ENCODE measurements at places on chromosomes 7 and 10.
A peak's percentile ranks its signal among the peaks of the same experiment; 100 is the strongest.

GRCh38 chr10:91694170-91694794 is 61.4 kb upstream of the PPP1R3C start:
- DNase-seq = no peak

DNA sequence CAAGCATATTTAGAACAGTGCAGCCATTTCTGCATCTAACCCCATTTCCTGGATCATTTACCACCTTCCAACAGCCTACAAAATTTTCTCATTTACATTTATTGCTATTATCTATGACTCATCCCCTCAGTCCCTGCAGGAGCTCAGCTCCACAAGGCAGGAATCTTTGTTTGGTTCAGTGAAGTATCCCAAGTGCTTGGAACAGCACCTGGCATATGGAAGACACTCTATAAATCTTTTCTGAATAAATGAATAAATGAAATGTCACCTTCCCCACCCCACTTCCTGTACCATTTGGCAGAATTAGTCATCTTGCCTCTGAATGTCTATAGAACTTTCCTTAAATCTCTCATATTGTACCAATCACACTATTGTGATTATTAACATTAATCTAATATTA is 110.7 kb downstream of the HIP1 start:
- no peak for DNase-seq

DNA sequence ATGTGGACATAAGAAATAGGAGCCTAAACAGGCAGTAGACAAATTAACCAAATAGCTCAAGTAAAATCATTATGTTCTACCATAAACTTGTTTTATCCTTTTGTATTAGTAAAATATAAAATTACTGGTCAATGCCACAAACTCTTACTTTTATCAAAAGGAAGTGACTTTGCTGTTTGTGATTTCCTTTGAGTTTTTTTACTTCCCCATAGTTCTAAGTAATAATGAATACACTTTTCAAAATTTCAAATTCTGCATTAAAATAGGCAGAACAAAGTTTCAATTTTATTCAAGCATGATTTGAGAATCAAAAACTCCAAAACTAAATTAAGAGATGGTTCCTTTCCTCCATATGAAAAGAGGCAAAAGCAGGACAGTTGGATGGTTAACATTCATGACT is 139.7 kb upstream of the ABCB5 start:
- DNase-seq = no peak

DNA sequence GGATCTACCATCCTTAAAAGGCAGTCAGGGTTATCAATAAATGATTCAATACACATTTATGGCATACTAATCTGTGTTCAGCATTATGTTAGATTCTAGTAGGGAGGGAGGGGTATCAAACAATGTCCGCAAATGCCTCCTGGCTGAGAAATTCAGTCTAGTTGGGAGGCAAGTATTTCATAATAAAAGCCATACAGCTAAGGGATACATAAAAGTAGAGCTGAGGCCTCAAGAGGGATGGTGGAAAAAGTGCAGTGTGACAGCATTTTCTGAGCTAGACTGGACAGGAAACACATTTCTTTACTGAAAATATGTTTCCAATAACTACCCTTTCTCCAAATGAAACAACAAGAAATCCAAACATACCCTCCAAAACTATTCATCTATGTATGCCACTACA is 152.8 kb upstream of the LRRN3 start:
- DNase-seq = no peak

DNA sequence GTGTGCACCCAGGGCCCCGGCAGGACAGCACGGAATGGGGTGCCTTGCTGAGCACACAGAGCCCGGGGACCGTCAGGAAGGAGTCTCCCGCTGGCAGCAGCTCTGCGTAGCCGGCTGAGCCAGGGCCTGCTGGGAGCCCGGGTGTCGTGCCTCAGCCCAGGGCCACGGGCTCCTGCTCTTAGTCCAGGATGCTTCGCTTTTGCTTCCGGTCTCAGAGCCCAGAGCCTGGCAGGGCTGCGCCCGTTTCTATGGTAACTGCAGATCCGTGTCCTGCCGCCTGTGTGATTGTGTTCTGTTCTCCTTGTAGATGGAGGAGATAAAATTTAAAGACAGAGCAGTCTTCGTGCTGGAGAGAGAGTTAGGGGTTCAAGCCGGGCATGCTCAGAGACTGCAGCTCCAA is 53.7 kb upstream of the DPYSL4 start:
- DNase-seq = peak; percentile 20

GRCh38 chr7:149748076-149748874 is 25.1 kb downstream of the ZNF467 start:
- DNase-seq = no peak

GRCh38 chr10:87635498-87636312 is 24.0 kb upstream of the PAPSS2 start:
- no peak for DNase-seq

GRCh38 chr10:30587522-30588031 is 42.0 kb downstream of the LYZL2 start:
- no peak for DNase-seq

- DNase-seq = no peak
Measured at GRCh38 chr7:63054191-63054661, 944.4 kb upstream of the ZNF722 start.

DNA sequence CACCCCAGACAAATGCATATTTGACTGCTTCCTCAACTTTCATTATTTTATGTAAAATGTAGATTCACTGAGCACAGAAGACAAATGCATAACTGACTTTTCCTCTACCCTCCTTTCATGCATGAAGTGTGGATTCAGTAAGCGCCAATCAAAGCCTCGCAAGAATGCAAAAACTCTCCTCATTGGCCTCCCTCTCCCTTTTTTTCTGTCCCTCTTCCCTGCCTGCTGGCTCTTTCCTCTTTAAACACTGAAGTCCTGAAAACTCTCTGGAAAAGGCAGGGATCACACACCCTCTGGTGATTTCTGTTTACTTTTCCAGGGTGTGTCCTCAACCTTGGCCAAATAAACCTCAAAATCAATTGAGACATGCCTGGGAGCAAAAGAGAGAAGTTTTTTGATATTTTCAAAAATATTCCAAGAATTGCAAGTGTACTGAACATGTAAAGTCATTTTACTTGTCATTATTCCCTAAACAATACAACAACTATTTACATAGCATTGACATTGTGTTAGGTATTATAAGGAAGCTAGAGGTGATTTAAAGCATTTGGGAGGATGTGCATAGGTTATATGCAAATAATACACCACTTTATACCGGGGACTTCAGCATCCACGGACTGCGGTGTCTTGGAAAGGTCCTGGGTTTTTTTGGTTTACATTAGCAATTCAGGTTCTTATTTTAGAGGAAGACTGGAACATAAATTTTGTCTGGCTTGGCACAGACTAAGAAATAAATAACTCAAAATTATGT is 71.4 kb downstream of the SEC61G start:
- DNase-seq = no peak

GRCh38 chr7:16554518-16555236 is 28.1 kb downstream of the LRRC72 start:
- no peak for DNase-seq

- no peak for DNase-seq
Measured at GRCh38 chr7:48781752-48782151, 142.6 kb upstream of the CDC14C start.

GRCh38 chr10:72016608-72017300 is 52.6 kb downstream of the CHST3 start:
- no peak for DNase-seq

GRCh38 chr10:103021150-103021899 is 103.2 kb downstream of the CNNM2 start:
- no peak for DNase-seq

DNA sequence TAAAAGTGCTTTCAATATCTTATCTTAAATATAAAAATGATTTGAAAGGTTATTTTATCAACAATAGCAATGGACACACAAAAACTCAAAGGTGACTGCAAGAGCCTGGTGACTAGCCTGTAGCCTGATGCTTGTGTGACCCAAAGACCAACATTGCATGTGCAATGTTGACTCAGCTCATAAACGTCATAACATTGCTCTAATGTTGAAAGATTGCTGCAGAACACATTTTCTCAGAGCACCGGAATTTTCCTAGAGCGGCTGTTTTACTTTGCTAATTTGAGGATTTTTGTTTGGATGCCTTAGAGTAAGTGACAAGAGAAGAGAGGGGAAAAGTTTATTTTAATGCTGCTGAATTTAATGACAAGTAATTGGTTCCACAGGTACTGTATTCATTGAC is 107.1 kb downstream of the RAB18 start:
- no peak for DNase-seq

- no peak for DNase-seq
Measured at GRCh38 chr7:139681463-139681755, 96.4 kb downstream of the HIPK2 start.

- DNase-seq = no peak
Measured at GRCh38 chr7:50733552-50733951, 49.1 kb downstream of the GRB10 start.

- no peak for DNase-seq
Measured at GRCh38 chr10:99450624-99451498, 20.4 kb upstream of the GOT1 start.

DNA sequence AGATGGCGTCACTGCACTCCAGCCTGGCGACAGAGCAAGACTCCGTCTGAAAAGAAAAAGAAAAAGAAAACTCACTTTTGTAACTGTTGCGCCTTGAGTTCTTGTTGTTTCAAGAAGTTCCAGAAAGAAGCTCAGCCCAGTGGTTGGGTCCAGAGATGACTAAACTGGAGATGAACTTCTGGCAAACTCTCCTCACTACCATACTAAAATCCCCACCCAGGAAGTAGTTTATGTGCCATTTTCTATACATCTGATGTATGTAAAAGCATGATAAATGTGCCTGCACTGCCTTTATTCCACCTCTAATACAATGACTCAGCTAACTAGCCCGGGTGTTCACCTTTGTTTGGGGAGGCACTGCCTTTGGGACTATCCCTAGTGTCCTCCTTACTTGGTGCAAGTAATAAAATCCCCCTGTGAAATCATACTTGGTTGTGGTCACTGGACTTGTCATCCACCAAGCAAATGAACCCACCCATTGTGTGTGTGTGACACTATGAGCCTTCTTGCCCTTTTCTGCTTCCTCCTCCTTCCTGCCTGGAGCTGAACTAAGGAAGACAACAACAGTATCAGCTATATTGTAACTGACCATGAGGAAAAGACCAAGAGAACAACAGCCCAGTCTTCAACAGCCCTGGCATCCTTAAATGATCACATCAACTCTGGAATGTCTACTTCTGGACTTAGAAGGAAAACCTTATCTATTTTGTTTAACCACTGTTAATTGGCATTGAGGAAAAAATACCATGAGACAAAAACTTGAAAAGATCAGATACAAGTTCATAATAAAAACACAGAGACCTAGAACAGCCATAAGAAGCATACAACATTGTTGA is 33.6 kb downstream of the JMJD1C start:
- no peak for DNase-seq

- DNase-seq = no peak
Measured at GRCh38 chr10:30493609-30494530, 59.9 kb downstream of the MAP3K8 start.

DNA sequence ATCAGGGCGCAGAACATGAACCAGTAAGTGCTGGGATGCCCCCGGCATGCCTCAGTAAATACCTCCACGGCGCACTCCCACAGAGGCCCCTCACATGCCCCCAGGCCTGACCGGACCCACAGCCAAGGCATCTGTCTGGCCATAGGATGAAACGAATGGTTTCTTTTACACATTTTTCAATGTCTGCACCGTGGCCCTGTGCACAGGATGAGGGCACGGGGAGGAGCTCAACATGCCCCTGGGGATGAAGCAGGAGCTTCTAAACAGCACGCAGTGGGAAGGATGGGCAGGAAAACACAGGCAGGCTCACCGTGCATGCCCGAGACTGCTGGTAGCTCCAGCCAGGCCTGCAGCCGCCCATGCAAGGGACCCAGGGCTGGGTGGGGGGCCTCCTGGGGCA is 283.3 kb downstream of the TNS3 start:
- no peak for DNase-seq

DNA sequence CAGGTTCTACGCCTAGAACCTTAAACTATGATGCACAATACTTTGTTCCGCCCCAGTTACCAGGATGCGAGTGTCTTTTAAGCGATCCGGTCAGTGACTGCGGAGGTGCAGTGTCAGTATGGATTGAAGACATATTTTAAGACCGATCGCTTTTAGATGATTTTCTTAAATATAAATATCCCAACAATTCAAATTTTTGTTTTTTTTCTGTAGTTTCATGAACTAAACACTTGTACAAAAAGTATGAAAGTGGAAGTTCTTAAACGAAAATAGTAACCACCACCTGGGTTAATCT is 835 bp downstream of the COMMD3 start:
- DNase-seq = no peak

DNA sequence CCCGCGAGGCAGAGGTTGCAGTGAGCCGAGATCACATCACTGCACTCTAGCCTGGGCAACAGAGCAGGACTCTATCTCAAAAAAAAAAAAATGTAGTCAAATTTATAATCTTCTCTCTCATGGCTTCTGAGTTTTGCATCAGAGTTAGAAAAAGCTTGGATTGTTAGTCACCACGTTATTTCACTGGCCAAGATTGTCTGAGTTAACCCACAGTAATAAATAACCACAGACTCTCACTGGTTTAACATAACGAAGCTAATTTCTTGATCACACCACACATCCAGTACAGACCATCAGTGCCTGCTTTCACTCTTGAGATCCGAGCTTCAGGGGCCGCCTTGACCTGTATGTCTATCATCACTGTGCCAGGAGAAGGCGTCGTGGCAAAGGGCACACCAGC is 116.8 kb upstream of the JCAD start:
- no peak for DNase-seq

GRCh38 chr10:10626734-10627133 is 390.9 kb upstream of the CELF2 start:
- no peak for DNase-seq

DNA sequence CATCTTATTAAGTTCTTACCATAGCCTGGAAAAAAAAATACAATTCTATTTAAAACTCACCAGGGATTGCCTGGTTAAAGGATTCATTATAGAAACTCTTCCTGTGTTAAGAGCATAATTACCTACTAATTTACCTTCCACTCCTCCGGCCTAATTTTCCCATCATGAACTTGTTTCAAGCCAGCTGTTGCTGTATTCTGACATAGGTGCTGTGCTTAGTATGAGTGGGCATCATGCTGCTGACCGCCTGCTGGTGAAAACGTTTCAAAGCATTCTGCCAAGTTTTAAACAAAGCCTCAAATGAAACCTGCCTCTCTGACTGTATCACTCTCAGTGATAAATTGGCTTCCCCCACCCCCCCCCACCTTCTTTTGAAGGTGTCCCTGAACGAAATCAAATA is 47.8 kb upstream of the KCNMA1 start:
- no peak for DNase-seq

GRCh38 chr7:45580053-45580872 is 6.1 kb downstream of the ADCY1 start:
- no peak for DNase-seq

DNA sequence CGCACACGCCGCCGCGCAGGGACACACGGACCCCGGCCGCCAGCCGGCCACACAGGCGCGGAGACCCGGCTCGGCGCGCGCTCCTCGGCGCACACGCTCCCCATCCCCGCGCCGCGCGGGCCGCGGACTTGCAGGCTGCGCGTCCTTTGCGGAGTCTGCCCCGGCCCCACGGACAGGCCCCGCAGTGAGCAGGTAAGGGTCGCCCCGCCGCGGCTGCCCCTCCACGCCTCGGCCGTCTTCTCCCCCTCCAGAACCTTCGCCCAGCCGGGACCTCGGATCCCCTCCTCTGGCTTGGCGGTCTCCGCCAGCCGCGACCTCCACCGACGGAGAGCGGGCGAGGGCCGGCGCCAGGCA is 356 bp downstream of the ADCYAP1R1 start:
- no peak for DNase-seq

All from renal cortex interstitium (tissue), 15 donors.